ENCODE measurements at places on chromosomes 12 and 14.

- H3K4me3 ChIP-seq: no peak overlapping the region
- DNase-seq: no peak
- peaks cover 13% of the 10 kb centered on the region for H3K36me3 ChIP-seq
- peaks cover 63% of the 10 kb centered on the region for H3K4me1 ChIP-seq
These were observed 3.6 kb downstream of the SLC48A1 start for GRCh38 chr12:47776471-47777143.

GRCh38 chr14:34853041-34853440, 22.1 kb downstream of the BAZ1A start:
- H3K27ac ChIP-seq: no peak overlapping the region
- no peak overlapping the region for H3K4me3 ChIP-seq
- no peaks in the 10 kb centered on the region for H3K4me1 ChIP-seq
- H3K36me3 ChIP-seq: peaks cover 28% of the 10 kb centered on the region
- DNase-seq: no peak

- H3K4me3 ChIP-seq: no peak overlapping the region
- H3K36me3 ChIP-seq: peaks cover 2% of the 10 kb centered on the region
- no peaks in the 10 kb centered on the region for H3K27me3 ChIP-seq
- no peak for DNase-seq
- no peaks in the 10 kb centered on the region for H3K4me1 ChIP-seq
- H3K27ac ChIP-seq: no peak overlapping the region
These were observed 33.2 kb downstream of the EFCAB11 start for GRCh38 chr14:89921346-89921745.

DNA sequence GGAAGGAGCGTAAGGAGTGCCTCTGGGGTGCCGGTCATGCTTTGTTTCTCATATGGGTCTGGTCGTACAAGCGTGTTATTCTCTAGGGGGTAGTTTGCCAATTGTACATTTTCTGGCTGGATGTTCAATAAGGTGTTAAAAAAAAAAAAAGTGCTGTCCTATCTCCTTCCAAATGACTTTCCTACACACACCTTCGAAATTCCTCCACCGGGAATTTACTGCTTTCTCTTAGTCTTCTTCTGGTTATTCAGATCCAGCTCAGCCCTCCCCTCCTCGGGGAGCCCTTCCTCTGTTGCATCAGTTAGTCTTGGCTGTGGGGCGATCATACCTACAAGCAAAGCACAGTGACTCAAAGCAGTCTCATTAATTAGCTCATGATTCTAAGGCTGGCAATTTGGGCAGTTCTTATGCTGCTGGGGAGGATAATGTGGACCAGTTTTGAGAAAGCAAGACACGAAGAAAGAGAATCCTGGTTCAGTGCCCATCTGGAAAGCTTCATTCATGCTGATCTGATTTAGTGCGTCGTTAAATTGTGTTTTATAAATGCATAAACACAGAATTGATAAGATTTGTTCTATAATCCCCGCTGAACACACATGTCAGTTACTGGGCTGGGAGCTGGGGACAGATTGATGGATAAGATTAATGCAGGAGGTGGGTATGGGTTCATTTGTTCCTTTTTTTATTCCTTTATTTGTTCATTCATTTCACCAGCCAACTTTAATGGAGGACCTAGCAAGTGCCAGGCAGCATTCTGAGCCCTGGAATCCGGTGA, 9.2 kb upstream of the CLMN start:
- H3K36me3 ChIP-seq: no peaks in the 10 kb centered on the region
- no peak overlapping the region for H3K4me3 ChIP-seq
- no peak overlapping the region for H3K27ac ChIP-seq

GRCh38 chr12:121579190-121579791, 1.5 kb downstream of the KDM2B start:
- H3K36me3 ChIP-seq: peaks cover 23% of the 10 kb centered on the region
- H3K27me3 ChIP-seq: no peaks in the 10 kb centered on the region

- no peaks in the 10 kb centered on the region for H3K4me1 ChIP-seq
- H3K36me3 ChIP-seq: no peaks in the 10 kb centered on the region
- peaks cover 14% of the 10 kb centered on the region for H3K27me3 ChIP-seq
- H3K4me3 ChIP-seq: no peak overlapping the region
- no peak overlapping the region for H3K27ac ChIP-seq
These were observed 207.5 kb downstream of the EXOC5 start for GRCh38 chr14:57061009-57061711.

GRCh38 chr12:12506496-12506890, 56.2 kb downstream of the DUSP16 start:
- H3K27ac ChIP-seq: no peak overlapping the region
- H3K36me3 ChIP-seq: no peaks in the 10 kb centered on the region
- no peaks in the 10 kb centered on the region for H3K27me3 ChIP-seq
- no peaks in the 10 kb centered on the region for H3K4me1 ChIP-seq
- no peak for DNase-seq

DNA sequence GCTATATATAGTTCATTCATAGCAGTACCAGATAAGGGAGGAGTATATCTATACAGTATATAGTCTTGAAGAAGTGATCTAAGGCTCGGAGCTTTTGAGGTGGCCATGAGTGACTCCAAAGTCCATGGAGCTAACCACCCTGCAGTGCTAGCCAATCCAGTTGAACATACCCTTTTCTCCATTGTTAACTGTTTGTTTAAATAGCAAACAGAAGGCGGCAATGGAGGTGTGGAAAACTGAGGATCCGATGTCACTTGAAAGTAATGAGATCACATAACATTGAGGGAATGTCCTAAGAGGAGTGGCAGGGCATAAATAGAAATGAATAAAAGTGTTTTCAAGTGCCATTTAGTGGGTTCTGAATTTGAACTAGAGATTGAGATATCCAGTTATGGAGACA, 12.4 kb upstream of the SNAPC1 start:
- no peaks in the 10 kb centered on the region for H3K27me3 ChIP-seq
- H3K4me3 ChIP-seq: no peak overlapping the region
- H3K4me1 ChIP-seq: peaks cover 7% of the 10 kb centered on the region
- no peak overlapping the region for H3K27ac ChIP-seq
- no peak for DNase-seq

GRCh38 chr14:91580876-91581577, 70.9 kb upstream of the PPP4R3A start:
- no peaks in the 10 kb centered on the region for H3K36me3 ChIP-seq
- H3K27ac ChIP-seq: no peak overlapping the region
- H3K4me1 ChIP-seq: no peaks in the 10 kb centered on the region
- DNase-seq: no peak
- no peak overlapping the region for H3K4me3 ChIP-seq

DNA sequence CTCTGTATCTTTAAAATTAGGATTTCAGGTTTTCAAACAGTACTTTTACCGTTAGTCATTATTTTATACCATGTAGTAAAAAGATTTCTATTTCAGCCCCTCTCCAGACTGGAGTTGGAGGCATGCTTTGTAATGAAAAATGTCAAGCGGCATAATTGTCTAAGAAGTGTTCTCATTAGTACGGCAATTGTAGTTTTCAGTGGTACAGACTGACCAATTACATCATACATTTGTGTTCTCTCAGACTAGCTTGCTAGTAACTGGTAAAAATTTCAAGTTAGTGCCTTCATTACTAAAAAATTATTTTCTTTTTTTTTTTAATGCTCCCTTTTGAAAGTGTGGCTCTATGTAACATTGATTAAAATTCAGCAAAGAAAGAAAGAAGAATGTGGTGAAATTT, 4.5 kb downstream of the USP30 start:
- H3K27ac ChIP-seq: no peak overlapping the region
- no peak for DNase-seq
- H3K4me3 ChIP-seq: no peak overlapping the region
- H3K4me1 ChIP-seq: peaks cover 15% of the 10 kb centered on the region

- H3K4me1 ChIP-seq: no peaks in the 10 kb centered on the region
- H3K4me3 ChIP-seq: no peak overlapping the region
- no peak overlapping the region for H3K27ac ChIP-seq
- no peaks in the 10 kb centered on the region for H3K27me3 ChIP-seq
- DNase-seq: no peak
These were observed 193.3 kb downstream of the DPF3 start for GRCh38 chr14:72700338-72701236.

GRCh38 chr12:51871126-51871525, 16.8 kb upstream of the ANKRD33 start:
- peaks cover 1% of the 10 kb centered on the region for H3K27me3 ChIP-seq
- DNase-seq: peak; percentile 89
- H3K27ac ChIP-seq: no peak overlapping the region

DNA sequence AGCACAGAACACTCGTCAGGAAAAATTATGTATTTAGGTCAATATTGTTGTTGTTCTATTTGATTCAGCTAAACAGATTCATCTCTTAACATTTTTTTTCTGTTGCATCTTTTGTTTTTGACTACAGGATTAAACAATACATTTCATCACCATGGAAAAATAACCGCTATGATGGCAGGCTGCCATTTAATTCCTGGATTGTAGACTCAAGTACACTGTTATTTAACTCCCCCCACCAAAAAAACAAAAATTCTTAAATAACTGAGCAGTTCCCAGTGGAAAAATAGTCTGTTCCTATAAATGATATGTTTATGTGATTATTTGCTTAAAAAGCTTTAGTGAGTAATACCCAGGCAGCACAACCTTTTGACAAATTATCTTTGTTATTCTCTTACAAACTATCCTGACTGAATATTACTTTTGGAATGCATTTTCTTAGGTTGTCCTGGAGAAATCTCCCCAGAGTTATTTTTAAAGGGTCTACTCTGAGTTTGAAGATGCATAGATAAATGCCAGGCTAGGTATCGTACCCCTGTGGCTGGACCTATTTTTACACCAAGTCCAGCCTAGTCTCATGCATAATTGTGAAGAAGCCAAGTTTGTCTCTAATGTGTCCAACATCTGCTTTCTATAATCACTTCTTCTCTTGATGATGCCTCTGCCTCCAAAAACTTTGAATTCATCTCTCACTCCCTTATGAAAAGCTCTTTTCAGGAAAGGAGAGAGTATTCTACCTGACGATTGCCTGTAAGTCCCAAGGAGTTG, 3.7 kb downstream of the KERA start:
- H3K4me3 ChIP-seq: no peak overlapping the region
- H3K27me3 ChIP-seq: no peaks in the 10 kb centered on the region
- H3K36me3 ChIP-seq: no peaks in the 10 kb centered on the region
- H3K27ac ChIP-seq: no peak overlapping the region

DNA sequence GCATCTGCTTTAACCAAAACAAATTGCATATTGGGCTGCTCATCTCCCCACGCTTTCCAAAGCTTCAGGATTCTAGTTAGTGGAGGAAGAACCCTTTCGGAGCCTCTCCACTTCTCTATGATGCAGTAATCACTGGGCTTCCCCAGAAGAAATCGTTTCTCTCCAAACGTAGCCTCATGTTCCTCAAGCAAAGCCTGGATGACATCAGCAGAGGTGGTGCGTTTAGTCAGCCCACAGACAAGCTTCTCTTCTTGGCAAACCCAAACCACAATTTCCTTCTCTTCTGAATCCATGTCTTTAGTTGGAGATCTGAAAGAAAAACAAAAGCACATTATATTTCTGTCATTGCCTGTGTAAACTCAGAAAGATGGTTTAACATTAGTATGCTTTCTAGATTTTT, 30.6 kb downstream of the RASSF9 start:
- H3K4me1 ChIP-seq: peaks cover 18% of the 10 kb centered on the region
- no peak overlapping the region for H3K4me3 ChIP-seq
- peak; percentile 56 for DNase-seq
- H3K27me3 ChIP-seq: no peaks in the 10 kb centered on the region
- H3K27ac ChIP-seq: no peak overlapping the region

DNA sequence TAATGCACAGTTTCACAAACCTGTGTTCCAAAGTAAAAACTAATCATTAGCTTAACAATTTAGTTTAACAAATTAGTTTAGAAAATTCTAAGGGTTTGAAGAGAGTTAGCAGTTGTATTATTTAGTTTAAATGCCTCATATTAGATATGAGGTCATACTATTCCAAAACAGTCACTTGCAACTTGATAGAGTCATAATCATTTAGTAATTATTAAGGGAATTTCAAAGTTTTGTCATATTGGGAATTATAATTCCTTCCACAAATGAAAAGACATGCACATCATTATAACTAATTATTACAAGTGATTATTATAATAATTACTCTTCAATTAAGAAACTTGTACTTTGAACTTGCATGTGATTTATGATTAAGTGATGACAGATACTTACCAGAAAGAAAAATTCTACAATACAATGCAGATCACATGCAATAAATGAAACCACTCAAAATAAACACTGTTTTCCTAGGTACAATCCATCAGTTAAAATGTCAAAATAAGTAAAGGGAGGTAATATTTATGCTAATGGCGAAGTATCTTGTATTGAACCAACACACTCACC, 66.1 kb downstream of the TMTC1 start:
- H3K36me3 ChIP-seq: no peaks in the 10 kb centered on the region
- no peak for DNase-seq
- no peak overlapping the region for H3K4me3 ChIP-seq
- no peaks in the 10 kb centered on the region for H3K4me1 ChIP-seq
- H3K27ac ChIP-seq: no peak overlapping the region

GRCh38 chr12:48193623-48194022, 9.5 kb downstream of the OR10AD1 start:
- no peak for DNase-seq
- no peak overlapping the region for H3K4me3 ChIP-seq
- no peak overlapping the region for H3K27ac ChIP-seq

DNA sequence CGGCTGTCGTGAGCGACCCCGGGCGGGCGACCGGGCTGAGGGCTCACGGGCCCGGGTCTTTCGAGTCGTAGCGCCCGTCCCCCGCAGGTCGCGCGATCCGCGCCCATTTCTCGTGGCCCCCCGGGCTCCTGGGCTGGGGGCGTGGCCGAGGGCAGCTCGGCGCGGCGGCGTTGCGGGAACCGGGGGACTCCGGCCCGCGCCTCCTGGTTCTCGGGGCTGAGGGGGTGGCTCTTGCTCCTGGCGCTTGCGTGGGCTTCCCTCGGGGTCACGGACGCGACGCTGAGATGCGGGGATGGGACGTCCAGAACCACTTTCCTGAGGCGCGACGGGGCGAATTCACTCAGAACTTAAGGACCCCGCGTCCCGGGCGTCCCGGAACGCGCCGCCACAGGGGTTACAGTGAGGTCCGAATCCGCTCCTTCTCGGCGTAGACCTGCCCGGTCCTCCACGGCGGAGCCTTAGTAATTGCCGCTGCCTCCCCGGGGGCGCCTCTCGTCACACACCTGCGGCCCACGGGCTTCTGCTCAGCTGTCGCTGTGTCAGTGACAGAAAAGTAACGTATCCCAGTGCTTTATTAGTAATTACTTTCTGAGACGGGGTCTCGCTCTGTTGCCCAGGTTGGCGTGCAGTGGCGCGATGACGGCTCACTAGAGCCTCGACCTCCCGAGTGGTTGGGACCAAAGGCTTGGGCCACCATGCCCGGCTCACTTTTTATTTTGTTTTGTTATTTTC, 606 bp downstream of the EP400 start:
- H3K4me3 ChIP-seq: peak overlapping the region; percentile 90
- no peaks in the 10 kb centered on the region for H3K36me3 ChIP-seq
- H3K27ac ChIP-seq: peak overlapping the region; percentile 50
- H3K4me1 ChIP-seq: peaks cover 29% of the 10 kb centered on the region
